ENCODE measurements at places on chromosomes 5 and 9.

GRCh38 chr5:38360323-38361061, 102.1 kb downstream of the EGFLAM start:
- no peak for DNase-seq

GRCh38 chr5:54403885-54404416, 51.5 kb upstream of the HSPB3 start:
- DNase-seq = no peak

GRCh38 chr9:91256235-91256634, 105.5 kb downstream of the AUH start:
- DNase-seq = no peak

GRCh38 chr5:72166070-72166979, 59.0 kb downstream of the MAP1B start:
- DNase-seq = no peak

DNA sequence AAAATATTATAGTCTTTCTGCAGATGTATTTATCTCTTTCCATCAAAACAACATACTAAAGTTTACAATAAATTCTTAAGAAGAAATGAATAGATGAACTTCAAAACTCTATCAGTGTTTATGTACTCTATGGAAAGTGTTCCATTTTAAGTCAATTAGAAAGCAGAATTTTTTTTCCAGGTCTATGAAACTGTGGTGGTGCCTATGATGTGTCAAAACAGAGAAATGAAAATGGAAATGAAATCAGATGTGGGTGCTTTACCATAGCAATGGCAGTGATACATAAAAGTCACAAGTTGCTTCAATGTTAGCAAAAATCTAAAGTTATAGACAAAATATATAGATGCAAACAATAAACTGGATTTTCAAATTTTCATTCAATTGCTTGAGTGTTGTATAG, 97.3 kb downstream of the PTCH1 start:
- DNase-seq = no peak

DNA sequence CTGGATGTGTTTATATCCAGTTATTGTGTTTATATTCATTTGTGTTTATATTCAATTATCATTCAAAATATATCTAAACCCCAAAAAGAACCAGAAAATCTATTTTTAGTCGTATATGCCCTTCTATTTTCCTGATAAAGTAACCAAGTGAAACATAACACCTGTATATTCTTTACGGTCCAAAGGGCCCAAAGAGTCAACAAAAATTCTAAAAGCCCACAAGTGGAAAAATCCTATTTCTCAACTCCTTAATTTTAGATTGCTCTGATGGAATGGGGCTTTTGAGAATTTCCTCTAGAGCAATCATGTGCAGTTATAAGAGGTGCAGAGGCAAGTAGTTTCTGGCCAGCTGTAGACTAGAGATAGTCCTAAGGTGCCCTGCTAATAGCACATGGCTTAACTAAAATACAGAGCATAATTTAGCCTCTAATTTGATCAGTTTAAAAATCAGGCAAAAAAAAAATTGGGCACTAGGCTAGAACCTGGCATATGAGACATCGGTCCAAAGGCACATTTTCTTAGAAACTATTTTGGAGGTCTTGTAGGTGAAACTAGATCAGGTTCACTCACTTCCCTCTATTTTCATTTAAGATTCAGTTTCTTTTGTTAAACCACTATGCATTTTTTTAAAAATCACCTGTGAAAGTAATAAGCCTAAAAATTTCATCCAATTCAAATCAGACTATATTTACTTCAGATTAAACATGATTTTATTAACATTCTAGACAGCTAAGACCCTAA, 256.0 kb downstream of the FBXL17 start:
- no peak for DNase-seq

GRCh38 chr5:169258372-169259000, 42.5 kb downstream of the SLIT3 start:
- no peak for DNase-seq
